ENCODE measurements at places on chromosomes 7 and 10. TPM values are rescaled to one million over a fixed set of nuclear protein-coding genes. Genes with fewer than 3 reads are reported as not detected.
A peak's percentile ranks its signal among the peaks of the same experiment; 100 is the strongest.

DNA sequence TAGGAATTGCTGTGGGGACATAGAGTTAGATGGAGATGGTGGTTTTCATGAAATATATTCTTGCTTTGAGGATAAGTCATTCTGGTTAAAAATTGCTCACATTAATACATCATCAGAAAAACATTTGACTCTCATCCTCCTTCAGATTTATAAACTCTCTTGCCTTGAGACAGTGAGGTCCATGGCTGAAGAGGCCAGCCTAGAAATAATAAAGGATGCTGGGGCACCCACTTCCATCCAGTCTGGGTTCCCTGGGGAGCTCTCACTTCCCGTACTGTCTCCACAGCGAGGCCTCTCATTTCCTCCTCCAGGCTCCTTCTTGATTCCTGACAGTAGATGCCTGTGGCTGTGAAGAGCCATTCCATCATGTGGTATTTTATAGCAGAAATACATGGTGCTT is 73.3 kb upstream of the PRKG1 start:
- no peaks in the 10 kb centered on the region for H3K27me3 ChIP-seq
- H3K4me1 ChIP-seq: peaks cover 46% of the 10 kb centered on the region
- H3K4me3 ChIP-seq: no peak overlapping the region
- no peaks in the 10 kb centered on the region for H3K36me3 ChIP-seq
- no peak for DNase-seq
- H3K27ac ChIP-seq: peak overlapping the region; percentile 3

DNA sequence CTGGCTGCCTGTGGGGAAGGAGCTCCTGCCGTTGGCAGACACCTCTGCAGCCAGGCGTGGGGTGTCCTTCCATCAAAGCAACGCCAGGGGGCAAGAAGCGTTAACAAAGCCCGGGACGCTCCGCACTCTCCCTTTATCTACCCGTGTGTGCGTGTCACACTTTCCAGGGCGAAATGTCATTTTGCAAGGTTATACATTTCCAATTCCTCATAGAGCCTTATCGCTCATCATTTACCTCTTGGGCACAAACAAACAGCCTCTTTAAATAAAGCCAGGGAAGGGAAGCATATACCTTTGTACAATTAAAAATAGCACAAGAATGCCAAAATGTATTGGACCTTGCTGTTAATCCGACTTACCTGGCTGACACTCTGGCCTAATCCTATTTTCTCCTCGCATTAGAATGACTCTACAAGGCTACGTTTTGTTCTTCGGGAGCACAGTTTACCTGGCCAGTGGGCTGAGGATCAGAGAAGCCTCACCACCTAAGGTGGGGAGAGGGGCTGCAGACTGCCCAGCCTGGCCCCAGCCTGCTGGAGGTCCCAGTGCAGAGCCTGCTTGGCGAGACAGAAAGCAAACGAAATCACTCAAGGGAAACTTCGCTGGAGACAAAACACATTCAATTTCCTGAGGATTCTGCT is 77.6 kb upstream of the EN2 start:
- H3K4me3 ChIP-seq: no peak overlapping the region
- H3K36me3 ChIP-seq: no peaks in the 10 kb centered on the region
- peak; percentile 46 for DNase-seq
- H3K27ac ChIP-seq: no peak overlapping the region
- peaks cover 11% of the 10 kb centered on the region for H3K4me1 ChIP-seq

GRCh38 chr7:144728551-144728950 is 107.3 kb downstream of the TPK1 start:
- H3K4me3 ChIP-seq: no peak overlapping the region
- no peak for DNase-seq
- no peaks in the 10 kb centered on the region for H3K27me3 ChIP-seq
- no peak overlapping the region for H3K27ac ChIP-seq
- H3K4me1 ChIP-seq: peaks cover 8% of the 10 kb centered on the region

Gene LBX1
- total RNA-seq: not detected

DNA sequence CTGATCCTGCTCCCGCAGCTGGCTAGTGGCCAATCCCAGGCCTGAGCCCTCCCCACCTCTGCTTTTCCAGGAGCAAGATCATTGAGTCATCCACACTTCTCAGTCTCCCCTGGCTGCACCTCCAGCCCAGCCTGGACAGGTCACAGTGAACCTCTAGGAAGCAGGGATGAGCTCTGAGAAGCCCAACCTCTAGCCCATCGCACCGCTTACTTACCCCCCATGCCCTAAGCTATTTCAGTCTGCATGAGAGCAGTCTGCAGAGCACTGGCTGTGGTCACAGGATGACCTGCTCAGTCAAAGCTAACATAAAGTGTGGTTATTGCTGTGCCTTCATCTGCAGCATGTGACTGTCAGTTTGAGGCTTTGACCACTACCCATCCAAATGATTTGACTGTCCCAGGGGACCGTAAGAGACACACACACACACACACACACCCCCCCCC is 129.2 kb downstream of the SORBS1 start:
- no peaks in the 10 kb centered on the region for H3K27me3 ChIP-seq
- no peak overlapping the region for H3K4me3 ChIP-seq
- no peak overlapping the region for H3K27ac ChIP-seq
- no peaks in the 10 kb centered on the region for H3K36me3 ChIP-seq

GRCh38 chr10:24889639-24890038 is 62.8 kb downstream of the PRTFDC1 start:
- H3K4me1 ChIP-seq: peaks cover 19% of the 10 kb centered on the region
- no peaks in the 10 kb centered on the region for H3K27me3 ChIP-seq
- DNase-seq: no peak
- H3K27ac ChIP-seq: peak overlapping the region; percentile 11
- no peaks in the 10 kb centered on the region for H3K36me3 ChIP-seq

DNA sequence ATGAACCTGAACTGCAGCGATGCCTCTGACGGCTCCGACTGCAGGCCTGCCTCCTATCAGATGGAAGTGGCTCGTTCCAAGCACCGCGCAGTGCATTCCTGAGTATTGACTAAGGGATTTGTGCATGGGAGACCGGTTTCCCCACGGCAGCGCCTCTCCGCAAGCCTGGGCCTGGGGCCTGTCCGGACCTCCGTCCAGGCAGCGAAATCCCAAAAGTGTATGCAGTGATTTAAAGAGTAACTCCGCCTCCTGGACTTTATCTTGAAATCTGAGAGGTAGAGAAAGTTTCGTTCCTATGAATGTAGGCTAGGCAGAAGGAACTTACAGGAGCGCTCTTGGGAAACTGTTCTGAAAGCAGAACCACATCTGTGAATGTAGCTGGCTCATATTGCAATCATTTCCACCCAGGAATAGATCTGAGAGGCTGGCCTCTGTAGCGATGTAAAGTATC is 106.2 kb upstream of the CELF2 start:
- no peaks in the 10 kb centered on the region for H3K36me3 ChIP-seq
- H3K27ac ChIP-seq: peak overlapping the region; percentile 99
- H3K4me3 ChIP-seq: peak overlapping the region; percentile 60
- H3K4me1 ChIP-seq: peaks cover 27% of the 10 kb centered on the region
- DNase-seq: peak; percentile 74

Gene OR6V1
- not detected for total RNA-seq

Gene PARP12
- 30.2 TPM for total RNA-seq

GRCh38 chr10:98074315-98074911 is 44.0 kb upstream of the CRTAC1 start:
- H3K4me3 ChIP-seq: no peak overlapping the region
- no peaks in the 10 kb centered on the region for H3K4me1 ChIP-seq
- no peak overlapping the region for H3K27ac ChIP-seq
- no peaks in the 10 kb centered on the region for H3K36me3 ChIP-seq

- no peak overlapping the region for H3K27ac ChIP-seq
- no peak overlapping the region for H3K4me3 ChIP-seq
- no peak for DNase-seq
- H3K4me1 ChIP-seq: no peaks in the 10 kb centered on the region
- H3K27me3 ChIP-seq: no peaks in the 10 kb centered on the region
- H3K36me3 ChIP-seq: no peaks in the 10 kb centered on the region
These were observed 72.6 kb upstream of the TOMM7 start for GRCh38 chr7:22895140-22895827.

DNA sequence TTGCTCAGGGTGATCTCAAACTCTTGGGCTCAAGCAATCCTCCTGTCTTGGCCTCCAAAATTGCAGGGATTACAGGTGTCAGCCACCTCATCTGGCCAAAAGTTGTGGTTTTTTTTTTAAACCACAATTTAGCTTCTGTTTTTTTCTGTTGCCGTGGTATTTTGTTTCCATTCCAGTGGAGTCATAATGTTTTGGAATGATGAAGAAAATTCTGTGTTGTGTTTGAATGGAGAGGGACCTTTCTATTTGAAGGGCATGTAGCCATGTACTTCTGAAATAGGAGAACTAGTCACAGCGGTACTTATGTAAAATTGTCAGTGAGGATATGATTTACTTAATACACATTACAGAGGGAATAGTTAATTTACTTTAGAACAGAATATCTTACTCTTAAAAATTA is 201.3 kb downstream of the ARL4A start:
- no peak overlapping the region for H3K4me3 ChIP-seq
- peak overlapping the region; percentile 61 for H3K27ac ChIP-seq
- H3K4me1 ChIP-seq: peaks cover 4% of the 10 kb centered on the region
- DNase-seq: no peak
- no peaks in the 10 kb centered on the region for H3K27me3 ChIP-seq
- no peaks in the 10 kb centered on the region for H3K36me3 ChIP-seq

- H3K27me3 ChIP-seq: peaks cover 4% of the 10 kb centered on the region
- DNase-seq: no peak
- no peaks in the 10 kb centered on the region for H3K4me1 ChIP-seq
- H3K36me3 ChIP-seq: no peaks in the 10 kb centered on the region
- no peak overlapping the region for H3K27ac ChIP-seq
These were observed 370.8 kb upstream of the LRRTM3 start for GRCh38 chr10:66555061-66555460.

DNA sequence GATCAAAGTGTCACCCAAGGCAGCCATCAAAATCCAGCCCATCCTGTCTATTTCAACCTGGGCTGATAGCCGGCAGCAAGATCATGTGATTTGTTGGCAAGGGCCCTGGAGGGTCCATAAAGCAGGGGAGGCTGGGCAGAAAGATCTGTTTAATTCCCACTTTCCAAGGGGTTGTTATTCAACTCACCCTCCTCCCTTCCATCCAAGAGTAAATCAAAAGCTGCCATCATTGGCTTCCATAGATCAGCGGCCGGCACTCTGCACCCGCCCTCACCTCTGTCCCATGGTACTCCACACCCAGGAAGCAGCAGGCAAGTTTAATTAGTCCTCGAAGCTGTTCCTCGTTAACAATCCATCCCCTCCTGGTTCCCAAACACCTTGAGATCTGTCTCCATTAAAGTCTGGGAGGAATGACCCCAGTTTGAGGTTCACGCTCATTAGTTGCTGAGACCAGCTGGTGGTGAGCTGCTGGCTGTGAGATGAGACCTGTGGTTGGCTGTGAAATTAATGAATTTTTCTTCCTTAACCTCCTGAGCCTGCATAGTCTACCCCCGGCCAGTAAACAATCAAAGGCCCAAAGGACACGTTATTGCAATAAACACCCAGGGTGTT is 120.6 kb upstream of the CHST15 start:
- peaks cover 18% of the 10 kb centered on the region for H3K4me1 ChIP-seq
- H3K27me3 ChIP-seq: peaks cover 15% of the 10 kb centered on the region
- DNase-seq: no peak
- peak overlapping the region; percentile 40 for H3K27ac ChIP-seq

DNA sequence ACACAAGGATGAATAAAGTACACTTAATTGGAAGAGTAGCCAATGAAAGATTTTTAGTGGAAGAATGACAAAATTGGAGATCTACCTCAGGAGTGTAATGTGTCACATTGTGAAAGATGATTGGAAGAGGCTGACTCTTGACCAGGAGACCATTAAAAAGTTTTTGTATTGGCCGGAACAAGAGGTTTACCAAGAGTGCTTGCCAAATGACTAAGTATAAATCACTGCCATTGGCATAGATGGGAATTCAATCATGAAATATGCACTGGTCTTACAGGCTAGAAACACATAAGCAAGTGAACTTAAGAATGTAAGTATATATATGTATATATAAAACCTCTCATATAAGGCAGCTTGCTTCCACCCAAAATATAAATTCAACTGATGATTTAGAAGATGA is 58.7 kb upstream of the TFEC start:
- no peaks in the 10 kb centered on the region for H3K36me3 ChIP-seq
- no peaks in the 10 kb centered on the region for H3K27me3 ChIP-seq
- H3K27ac ChIP-seq: no peak overlapping the region
- no peak overlapping the region for H3K4me3 ChIP-seq

DNA sequence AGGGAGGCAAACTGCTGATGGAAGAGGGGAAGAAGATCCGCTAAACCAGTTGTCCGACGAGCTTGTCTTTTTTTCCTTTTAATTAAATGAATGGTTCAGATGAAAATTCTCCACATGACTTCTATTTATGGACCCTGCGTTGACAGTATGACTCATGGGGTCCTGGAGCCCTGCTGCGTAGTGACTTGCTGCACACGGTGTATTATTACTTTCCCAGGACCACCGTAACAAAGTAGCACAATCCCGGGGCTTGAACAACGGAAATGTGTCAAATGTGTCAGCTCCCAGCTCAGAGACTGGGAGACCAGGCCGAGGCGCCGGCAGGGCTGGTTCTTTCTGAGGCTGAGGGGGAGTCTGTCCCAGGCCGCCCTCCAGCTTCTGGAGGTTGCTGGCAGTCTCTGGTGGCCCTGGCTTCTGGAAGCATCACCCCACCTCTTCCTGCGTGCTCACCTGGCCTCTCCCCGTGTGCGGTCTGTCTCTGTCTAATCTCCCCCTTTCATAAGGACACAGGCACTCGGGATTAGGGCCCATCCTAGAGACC is 33.8 kb upstream of the MNX1 start:
- no peaks in the 10 kb centered on the region for H3K4me1 ChIP-seq
- no peak overlapping the region for H3K27ac ChIP-seq
- H3K27me3 ChIP-seq: peaks cover 46% of the 10 kb centered on the region
- peak; percentile 34 for DNase-seq

GRCh38 chr7:149296368-149296767 is 34.4 kb downstream of the ZNF783 start:
- no peak overlapping the region for H3K27ac ChIP-seq
- peak; percentile 19 for DNase-seq
- H3K4me3 ChIP-seq: no peak overlapping the region
- H3K36me3 ChIP-seq: peaks cover 7% of the 10 kb centered on the region

GRCh38 chr7:137269240-137269639 is 74.3 kb downstream of the PTN start:
- H3K4me1 ChIP-seq: peaks cover 11% of the 10 kb centered on the region
- no peaks in the 10 kb centered on the region for H3K27me3 ChIP-seq
- H3K4me3 ChIP-seq: no peak overlapping the region
- H3K36me3 ChIP-seq: peaks cover 3% of the 10 kb centered on the region

DNA sequence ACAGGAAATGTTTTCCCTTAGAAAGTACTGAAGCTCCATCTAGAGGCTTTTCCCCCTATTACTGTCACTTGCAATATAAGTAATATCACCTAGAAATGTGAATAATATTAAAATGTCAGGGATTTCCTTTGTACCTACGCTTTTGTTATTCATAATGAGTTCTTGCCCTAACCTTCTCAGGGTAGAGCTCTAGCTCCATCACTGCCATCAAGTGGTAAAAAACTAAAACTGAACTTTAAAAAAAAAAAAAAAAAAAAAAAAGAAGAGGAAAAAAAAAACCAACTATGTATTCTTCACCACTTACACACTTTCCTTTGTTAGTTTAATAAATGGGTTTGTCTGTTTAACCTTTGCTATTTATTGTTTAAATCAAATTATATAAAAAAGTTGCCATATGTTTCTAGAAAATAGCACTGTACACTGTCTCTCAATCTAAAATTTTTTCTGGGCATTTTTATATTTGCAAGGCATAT is 49.9 kb downstream of the DNAJC1 start:
- no peak for DNase-seq
- H3K4me3 ChIP-seq: no peak overlapping the region
- no peak overlapping the region for H3K27ac ChIP-seq
- peaks cover 2% of the 10 kb centered on the region for H3K4me1 ChIP-seq

All from mesothelial cell of epicardium (in vitro differentiated cells).